ENCODE measurements at places on chromosomes 5 and 9.

DNA sequence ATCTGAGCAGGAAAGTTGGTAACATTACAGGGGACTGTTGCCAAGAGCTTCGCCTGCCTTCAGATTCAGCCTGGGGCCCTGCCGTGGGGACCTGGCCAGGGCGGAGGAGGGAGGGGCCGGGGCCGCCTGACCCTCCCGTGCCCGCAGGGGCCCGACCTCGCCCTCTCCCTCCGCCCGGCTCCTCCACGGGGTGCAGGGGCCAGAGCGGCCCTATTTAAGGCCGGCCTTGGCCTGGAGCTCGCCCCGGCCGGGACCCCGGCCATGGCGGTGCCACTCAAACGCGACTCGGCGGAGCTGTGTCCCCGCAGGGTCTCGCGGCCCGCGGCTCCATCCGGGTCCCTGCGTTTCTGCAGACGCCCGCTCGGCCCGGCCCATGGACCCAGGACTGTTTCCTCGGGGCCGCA is 757 bp downstream of the TMEM250 start:
- DNase-seq = no peak

DNA sequence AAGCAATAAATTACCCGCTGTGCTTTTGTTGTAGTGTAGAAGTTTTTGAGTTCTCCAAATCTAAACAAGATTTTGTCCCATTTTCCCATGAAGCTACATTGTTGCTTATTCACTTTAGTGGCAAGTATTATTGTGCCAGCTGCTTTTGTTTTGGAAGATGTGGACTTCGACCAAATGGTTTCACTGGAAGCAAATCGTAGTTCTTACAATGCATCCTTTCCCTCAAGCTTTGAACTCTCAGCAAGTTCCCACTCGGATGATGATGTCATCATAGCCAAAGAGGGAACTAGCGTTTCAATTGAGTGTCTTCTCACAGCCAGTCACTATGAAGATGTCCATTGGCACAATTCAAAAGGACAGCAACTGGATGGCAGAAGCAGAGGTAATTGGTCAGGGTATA is 10.9 kb downstream of the MFAP3 start:
- no peak for DNase-seq

GRCh38 chr5:116522356-116523136 is 52.1 kb downstream of the SEMA6A start:
- no peak for DNase-seq

DNA sequence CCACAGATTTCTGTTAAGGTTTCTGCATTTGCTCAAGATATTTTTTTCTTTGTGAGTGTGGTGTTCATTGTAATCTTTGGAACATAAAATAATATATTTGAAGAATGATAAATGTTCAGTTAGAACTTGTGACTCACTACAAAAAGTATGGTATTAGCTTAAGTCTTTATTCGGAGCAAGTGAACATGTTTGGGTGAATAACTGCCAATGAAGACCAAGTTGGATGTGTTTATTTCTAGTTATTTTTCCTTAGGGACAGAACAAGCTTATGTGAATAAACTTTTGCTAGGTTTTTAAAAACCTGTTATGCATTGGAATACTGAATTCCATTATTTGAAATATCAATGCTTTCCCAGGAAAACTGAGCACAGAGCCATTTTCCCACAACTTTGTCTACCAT is 418.6 kb downstream of the SLCO4C1 start:
- no peak for DNase-seq

- no peak for DNase-seq
Measured at GRCh38 chr5:130571076-130571475, 594.0 kb downstream of the HINT1 start.
